Kidney (tissue), 22 donors: ENCODE measurements at places on chromosomes 2 and 18. TPM values are rescaled to one million over a fixed set of nuclear protein-coding genes. Genes with fewer than 3 reads are reported as not detected.
A peak's percentile ranks its signal among the peaks of the same experiment; 100 is the strongest.

DNA sequence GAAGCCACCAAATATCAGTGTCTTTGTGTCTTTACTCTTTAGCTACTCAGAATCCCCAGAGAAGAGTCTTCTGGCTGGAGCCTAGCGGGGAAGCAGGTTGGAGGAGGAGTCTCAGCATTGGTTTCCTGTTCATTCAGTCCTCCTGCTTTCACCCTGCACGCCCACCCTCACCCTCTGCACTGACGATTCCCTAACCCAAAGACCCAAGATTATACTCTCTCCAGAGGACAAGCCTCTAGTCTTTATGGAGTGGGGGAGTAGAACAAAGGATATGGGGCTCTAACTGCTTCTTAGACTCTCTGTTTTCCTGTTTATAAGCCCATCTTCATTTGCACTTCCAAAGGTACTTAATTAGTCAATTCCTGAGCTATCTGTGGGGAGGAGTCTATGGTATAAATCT lies 338.8 kb downstream of the AGPS start:
- DNase-seq = no peak
- no peaks in the 10 kb centered on the region for H3K27me3 ChIP-seq
- H3K27ac ChIP-seq = no peak overlapping the region
- no peaks in the 10 kb centered on the region for H3K36me3 ChIP-seq
- H3K4me3 ChIP-seq = no peak overlapping the region
- no peaks in the 10 kb centered on the region for H3K4me1 ChIP-seq

DNA sequence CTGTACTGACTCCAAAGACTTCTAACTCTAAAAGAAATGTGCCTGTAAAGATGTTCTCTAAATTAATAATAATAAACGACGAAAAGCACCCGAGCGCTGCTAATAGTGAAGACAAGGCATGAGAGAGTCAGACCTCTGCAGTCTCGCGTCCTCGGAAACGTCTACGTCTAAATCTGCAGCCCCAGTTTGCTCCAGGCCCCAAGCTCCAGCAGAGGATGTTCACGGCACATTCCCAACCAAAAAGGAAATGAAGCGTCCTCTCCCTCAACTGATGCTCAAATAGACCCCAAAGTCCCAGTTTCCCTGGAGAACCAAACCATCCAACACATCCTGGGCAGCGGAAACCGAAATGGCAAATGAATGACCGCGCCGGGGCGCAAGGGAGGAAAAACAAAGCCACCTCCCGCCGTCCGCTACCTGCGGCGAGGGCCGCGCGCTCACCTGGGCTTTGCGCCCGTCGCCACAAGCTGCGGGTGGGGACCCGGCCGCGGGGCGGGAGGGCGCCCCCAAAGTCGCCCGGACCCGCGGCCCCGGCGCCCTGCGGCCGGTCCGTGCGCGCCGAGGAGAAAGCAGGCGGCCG lies 47.1 kb upstream of the CCDC150 start:
- DNase-seq = peak; percentile 69
- no peaks in the 10 kb centered on the region for H3K27me3 ChIP-seq
- peak overlapping the region; percentile 68 for H3K4me3 ChIP-seq
- H3K27ac ChIP-seq = no peak overlapping the region
- no peaks in the 10 kb centered on the region for H3K4me1 ChIP-seq

DNA sequence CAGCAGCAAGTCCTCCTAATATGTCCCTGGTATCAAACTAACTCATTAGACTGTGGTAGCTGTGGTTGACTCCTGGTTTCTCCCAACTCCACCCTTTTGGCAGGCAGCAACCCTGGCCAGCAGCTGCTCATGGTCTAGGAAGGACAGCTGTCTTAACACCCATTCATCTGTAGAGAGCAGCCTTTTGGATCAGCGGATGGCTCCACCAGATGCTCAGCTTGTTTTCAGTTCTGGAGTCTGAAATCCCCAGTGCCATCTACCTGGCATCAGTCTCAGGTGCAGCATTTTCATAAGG lies 100.5 kb downstream of the SPOPL start:
- no peaks in the 10 kb centered on the region for H3K27me3 ChIP-seq
- DNase-seq = no peak
- no peak overlapping the region for H3K4me3 ChIP-seq
- no peak overlapping the region for H3K27ac ChIP-seq
- H3K4me1 ChIP-seq = no peaks in the 10 kb centered on the region

DNA sequence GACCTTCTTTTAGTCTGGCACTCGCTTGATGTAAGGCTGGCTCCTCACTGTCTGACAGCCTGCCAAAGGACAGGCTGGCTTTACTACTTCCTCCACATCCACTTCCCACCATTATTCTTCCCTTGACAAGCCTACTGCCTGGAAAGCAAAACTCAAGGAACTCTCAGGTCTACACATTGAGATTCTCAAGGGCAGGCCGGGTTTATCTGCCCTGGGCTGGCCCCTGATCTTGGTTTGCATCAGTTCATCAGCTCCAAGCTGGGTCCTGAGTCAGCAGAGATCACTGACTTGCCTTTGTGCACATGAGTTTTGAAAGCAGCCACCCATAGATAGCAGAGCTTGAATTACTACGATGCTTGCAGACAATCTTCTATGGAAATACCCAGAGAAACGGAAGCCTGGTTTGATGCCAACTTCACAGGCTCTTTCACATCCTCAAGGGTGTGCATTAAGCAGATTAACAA lies 53.9 kb downstream of the KCTD18 start:
- DNase-seq = no peak
- no peak overlapping the region for H3K4me3 ChIP-seq
- H3K36me3 ChIP-seq = no peaks in the 10 kb centered on the region
- no peak overlapping the region for H3K27ac ChIP-seq

DNA sequence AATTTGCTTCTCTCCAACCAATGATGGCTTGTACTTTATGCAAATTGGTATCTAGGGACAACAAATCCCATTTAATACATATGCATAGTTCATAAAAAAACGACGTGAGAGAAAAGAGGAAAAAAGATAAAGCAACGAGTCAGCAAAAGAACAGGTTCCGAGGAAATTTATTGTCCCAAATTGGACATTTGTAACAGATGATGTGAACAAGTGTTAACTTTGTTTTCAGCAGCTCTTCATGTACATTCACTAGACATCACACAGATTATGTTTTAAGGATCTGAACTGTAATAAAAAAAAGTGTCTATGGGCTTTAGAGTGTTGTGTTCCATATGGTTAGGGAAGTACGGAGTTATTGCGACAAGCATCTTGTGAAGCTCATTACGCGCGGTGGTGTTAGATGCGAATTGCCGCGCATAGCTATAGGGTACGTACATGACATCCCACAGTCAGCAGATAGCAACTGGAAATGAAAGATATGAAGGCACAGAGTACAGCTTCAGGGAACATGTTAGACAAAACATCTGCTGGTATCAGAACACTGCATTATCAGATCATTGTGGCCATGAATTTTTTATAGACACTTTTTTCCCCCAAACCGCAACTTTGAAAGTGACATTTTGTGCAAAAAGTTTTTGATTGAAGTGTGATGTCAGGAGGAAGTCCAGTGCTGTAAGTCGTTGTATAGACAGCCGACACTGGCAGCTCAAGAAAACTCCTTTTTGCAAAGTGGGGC lies 1073.1 kb upstream of the FANCL start:
- no peaks in the 10 kb centered on the region for H3K36me3 ChIP-seq
- DNase-seq = no peak
- H3K27me3 ChIP-seq = no peaks in the 10 kb centered on the region
- H3K27ac ChIP-seq = no peak overlapping the region
- no peaks in the 10 kb centered on the region for H3K4me1 ChIP-seq
- H3K4me3 ChIP-seq = no peak overlapping the region

- no peak overlapping the region for H3K27ac ChIP-seq
- H3K36me3 ChIP-seq = no peaks in the 10 kb centered on the region
- H3K4me1 ChIP-seq = no peaks in the 10 kb centered on the region
- H3K4me3 ChIP-seq = no peak overlapping the region
Observed at GRCh38 chr2:143255086-143255485, 125.9 kb downstream of the ARHGAP15 start.

- no peaks in the 10 kb centered on the region for H3K27me3 ChIP-seq
- no peak overlapping the region for H3K27ac ChIP-seq
Observed at GRCh38 chr2:222747526-222748160, 76.2 kb downstream of the MOGAT1 start.

- H3K27me3 ChIP-seq = no peaks in the 10 kb centered on the region
- DNase-seq = no peak
- H3K4me1 ChIP-seq = no peaks in the 10 kb centered on the region
- H3K4me3 ChIP-seq = no peak overlapping the region
- H3K36me3 ChIP-seq = no peaks in the 10 kb centered on the region
- H3K27ac ChIP-seq = no peak overlapping the region
Observed at GRCh38 chr2:220948579-220948978, 623.5 kb downstream of the EPHA4 start.

GRCh38 chr2:11396467-11397445 lies 52.3 kb upstream of the ROCK2 start:
- peaks cover 16% of the 10 kb centered on the region for H3K4me1 ChIP-seq
- DNase-seq = no peak
- no peak overlapping the region for H3K27ac ChIP-seq
- no peaks in the 10 kb centered on the region for H3K27me3 ChIP-seq
- no peaks in the 10 kb centered on the region for H3K36me3 ChIP-seq

GRCh38 chr18:45357686-45358470 lies 257.4 kb upstream of the SLC14A2 start:
- no peaks in the 10 kb centered on the region for H3K27me3 ChIP-seq
- no peaks in the 10 kb centered on the region for H3K36me3 ChIP-seq
- DNase-seq = no peak
- no peak overlapping the region for H3K27ac ChIP-seq
- H3K4me3 ChIP-seq = no peak overlapping the region

GRCh38 chr2:177239053-177239452 lies 25.5 kb downstream of the NFE2L2 start:
- no peaks in the 10 kb centered on the region for H3K36me3 ChIP-seq
- no peak overlapping the region for H3K27ac ChIP-seq
- H3K4me1 ChIP-seq = peaks cover 11% of the 10 kb centered on the region
- H3K4me3 ChIP-seq = no peak overlapping the region

GRCh38 chr18:29523371-29523770 lies 1346.4 kb upstream of the CDH2 start:
- no peak overlapping the region for H3K27ac ChIP-seq
- H3K36me3 ChIP-seq = no peaks in the 10 kb centered on the region
- no peak for DNase-seq
- H3K27me3 ChIP-seq = no peaks in the 10 kb centered on the region
- H3K4me1 ChIP-seq = no peaks in the 10 kb centered on the region

DNA sequence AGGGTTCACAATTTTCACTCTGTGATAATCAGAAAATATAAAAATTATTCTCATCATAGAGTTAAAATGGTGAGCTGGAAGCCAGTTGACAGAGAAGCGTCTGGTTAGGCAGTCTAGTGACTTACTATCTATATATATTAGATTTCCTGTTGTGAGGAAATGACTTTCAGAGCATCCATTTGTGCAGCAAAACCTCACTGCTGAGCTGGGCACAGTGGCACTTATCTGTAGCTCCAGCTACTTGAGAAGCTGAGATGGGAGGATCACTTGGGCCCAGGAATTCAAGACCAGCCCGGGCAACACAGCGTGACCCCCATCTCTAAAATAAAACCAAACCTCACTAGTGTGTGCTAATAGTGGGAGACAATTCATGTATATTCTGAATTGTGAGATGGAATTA lies 7.2 kb upstream of the KIAA2012 start:
- no peak for DNase-seq
- no peak overlapping the region for H3K27ac ChIP-seq
- H3K36me3 ChIP-seq = no peaks in the 10 kb centered on the region
- no peaks in the 10 kb centered on the region for H3K27me3 ChIP-seq
- H3K4me1 ChIP-seq = no peaks in the 10 kb centered on the region

DNA sequence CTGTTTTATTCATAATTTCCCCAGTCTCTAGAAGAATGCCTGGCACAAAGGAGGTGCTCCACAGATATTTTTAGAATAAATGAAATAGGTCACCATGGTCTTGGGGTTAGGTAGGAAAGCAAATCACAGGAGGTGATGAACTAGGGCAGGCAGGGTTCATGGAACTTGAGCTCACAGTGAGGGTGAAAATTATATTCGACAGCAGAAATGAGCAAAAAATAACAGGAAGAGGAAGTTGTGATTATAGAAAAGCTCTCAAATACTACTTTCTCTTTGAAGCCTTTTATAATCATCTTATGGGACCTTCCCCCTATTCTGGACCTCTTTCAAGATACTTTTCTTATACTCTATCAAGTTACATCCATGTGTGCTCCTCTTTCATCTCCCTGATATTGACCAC lies 4.5 kb upstream of the CREB1 start:
- H3K4me1 ChIP-seq = no peaks in the 10 kb centered on the region
- H3K36me3 ChIP-seq = no peaks in the 10 kb centered on the region
- no peak overlapping the region for H3K27ac ChIP-seq
- no peaks in the 10 kb centered on the region for H3K27me3 ChIP-seq
- DNase-seq = no peak

DNA sequence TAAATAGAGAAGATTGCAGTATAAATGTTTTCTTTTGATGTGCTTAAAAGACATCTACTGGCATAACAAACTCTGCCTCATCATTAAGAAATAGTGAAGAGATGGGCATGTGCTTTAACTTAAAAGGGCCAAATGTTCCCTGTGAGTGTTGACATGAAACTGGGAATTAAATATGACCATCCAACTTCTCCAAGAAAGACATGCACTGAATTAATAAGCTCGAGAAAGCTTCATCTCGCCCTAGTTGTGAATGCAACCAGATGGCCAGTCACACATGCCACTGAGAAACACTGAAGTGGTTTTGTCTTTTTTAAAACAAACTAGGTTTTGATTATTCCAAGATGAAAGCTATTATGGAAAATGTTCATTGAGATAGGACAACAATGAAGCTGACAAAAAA lies 479.2 kb downstream of the RIT2 start:
- H3K4me1 ChIP-seq = peaks cover 9% of the 10 kb centered on the region
- no peaks in the 10 kb centered on the region for H3K27me3 ChIP-seq
- H3K27ac ChIP-seq = peak overlapping the region; percentile 75
- H3K4me3 ChIP-seq = no peak overlapping the region
- no peak for DNase-seq

DNA sequence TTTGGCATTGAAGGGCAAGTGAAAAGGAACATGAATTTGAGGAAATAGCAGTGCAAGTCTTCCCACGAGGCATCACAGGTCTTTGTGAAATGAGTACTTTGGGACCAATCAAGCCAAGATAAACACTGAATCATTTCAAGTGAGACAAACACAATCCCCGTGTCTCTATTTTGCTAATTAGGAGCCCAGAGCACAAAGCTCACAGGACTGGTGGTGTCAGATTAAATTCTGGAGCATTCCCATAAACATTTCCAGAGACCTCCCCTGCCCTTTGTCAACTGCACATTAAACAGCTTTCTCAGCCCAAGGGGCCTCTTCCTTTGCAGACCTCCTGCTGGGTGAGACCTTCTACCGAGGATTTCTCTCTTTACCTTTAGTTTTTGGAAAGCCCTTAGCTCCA lies 50.7 kb downstream of the DAPL1 start:
- H3K4me3 ChIP-seq = no peak overlapping the region
- H3K4me1 ChIP-seq = peaks cover 4% of the 10 kb centered on the region
- H3K36me3 ChIP-seq = no peaks in the 10 kb centered on the region
- DNase-seq = peak; percentile 63
- H3K27me3 ChIP-seq = no peaks in the 10 kb centered on the region
- no peak overlapping the region for H3K27ac ChIP-seq

The HOXD9 gene
- total RNA-seq = 36.5 TPM

The MTCL1 gene
- 15.3 TPM for total RNA-seq

The PLCD4 gene
- 11.0 TPM for total RNA-seq

The CEP76 gene
- 5.3 TPM for total RNA-seq
